GM23248 (cell line): ENCODE measurements at places on chromosomes 1 and 21.

- DNase-seq = no peak
Measured at GRCh38 chr1:30746212-30747032, 11.2 kb downstream of the LAPTM5 start.

GRCh38 chr1:200869753-200870391, 2.9 kb upstream of the GPR25 start:
- DNase-seq = no peak

- peak; percentile 89 for DNase-seq
Measured at GRCh38 chr1:54153535-54154439, 987 bp upstream of the CDCP2 start.

GRCh38 chr1:41293779-41294178, 51.7 kb upstream of the SCMH1 start:
- no peak for DNase-seq

- DNase-seq = no peak
Measured at GRCh38 chr1:3364983-3365382, 89.5 kb upstream of the ARHGEF16 start.

GRCh38 chr1:202278751-202279150, 63.0 kb downstream of the UBE2T start:
- no peak for DNase-seq
